NCI-H2171 (cell line): ENCODE measurements at places on chromosomes 11 and 22.
A peak's percentile ranks its signal among the peaks of the same experiment; 100 is the strongest.

DNA sequence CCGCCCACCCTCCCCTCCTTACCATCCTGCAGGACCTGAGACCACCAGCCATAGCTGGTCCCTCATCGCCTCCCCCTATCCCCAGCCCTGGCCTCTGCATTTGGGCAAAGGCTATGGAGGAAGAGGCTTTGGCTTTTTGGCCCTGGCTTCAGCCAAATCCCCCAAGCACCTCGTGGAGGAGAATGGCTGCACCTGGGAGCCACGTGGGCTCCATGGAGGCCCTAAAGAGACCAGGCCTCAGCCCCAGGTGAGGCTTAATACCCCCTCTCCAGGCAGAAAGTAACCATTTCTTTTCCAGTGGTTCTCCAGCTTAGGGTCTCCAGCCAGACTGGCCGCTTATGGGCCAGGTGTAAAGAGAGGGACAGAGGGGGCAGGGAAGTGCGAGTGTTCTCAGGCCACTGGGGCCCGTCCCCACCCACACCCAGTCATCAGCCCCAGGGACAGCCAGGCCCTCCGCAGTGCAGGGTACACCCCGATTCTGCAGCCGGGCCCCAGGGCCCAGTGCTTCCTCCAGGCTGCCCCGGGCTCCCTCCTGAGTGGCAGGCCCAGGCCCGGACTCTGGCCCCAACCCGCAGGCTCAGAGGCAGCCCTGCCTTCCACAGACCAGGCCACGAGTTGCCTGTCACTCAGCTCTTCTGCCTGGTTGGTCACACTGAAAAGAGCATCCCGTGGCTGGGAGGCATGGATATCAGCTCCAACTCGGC lies 26.4 kb downstream of the CDKN1C start:
- DNase-seq: no peak

GRCh38 chr11:69106031-69106811 lies 49.5 kb upstream of the SMIM38 start:
- DNase-seq: no peak

- no peak for DNase-seq
Observed at GRCh38 chr11:48669146-48669545, 180.6 kb downstream of the OR4A47 start.

GRCh38 chr22:45162531-45162930 lies 1.2 kb upstream of the NUP50 start:
- no peak for DNase-seq

DNA sequence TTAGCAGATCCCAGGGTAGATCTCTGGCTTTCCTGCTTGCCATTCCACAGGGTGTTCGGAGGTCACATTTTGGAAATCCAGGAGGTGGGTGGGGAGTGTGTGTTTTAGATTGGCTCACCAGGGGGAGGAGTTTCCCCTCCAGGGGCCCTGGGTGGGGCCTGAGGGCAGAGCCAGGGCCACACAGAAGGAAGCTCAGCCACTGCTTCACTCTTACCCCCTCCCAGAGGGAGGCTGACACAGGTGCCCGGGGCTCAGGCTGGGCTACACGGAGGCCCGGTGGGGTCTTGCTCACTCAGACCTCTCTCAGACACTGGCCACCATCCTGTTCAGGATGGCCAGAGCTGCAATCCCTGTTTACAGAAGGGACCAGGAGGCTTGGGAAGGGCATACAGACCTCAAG lies 2.5 kb downstream of the WNT7B start:
- DNase-seq: no peak

DNA sequence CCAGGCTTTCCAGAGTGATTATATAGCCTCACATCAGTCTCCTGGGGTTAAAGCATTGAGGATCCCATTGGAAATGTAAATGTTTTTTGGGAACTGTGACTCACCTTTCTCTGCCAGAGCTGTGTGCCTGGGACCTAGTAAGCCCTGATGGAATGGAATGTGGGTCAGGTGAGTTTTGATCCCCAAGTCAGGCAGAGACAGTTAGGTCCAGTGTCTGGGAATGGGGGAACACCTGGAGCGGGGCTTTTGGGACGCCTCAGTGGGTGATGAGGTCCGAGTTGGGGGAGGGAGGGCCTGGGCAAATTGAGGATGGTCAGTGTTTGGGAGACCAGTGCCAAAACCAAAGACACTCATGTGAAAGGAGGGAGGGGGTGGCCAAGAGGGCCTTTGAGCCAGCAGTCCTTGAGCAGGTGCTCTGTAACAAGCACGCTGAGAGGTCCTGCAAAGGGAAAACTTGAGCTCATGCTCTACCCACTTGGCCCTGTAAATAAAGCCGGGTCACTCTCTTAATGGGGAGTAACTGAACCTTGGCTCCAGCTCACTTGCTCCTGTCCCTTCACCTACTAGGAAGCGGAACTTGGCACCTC lies 104.7 kb downstream of the NAV2 start:
- DNase-seq: no peak

DNA sequence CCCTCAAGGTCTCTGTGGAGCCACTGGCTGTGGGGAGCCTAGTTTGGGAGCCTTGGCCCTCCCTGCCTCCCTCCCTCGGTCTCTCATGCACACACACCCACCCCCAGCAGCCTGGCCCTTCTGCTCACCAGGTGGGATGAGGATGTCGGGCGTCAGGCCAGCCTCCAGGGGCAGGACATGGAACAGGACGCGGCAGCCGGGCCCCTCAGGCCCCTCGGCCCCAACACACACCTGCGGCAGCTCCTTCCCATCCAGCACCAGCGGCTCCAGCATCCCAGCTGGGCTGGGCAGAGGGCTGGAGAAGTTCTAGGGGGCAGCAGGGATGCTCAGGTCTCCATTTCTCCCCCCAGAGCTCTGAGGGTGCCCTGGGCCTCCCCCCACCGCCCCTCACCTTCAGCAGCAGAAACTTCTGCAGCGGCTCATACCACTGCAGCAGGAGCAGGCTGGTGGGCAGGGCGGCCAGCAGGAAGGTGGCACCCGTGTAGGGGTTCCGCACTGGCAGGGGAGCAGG lies 11.2 kb downstream of the MAP4K2 start:
- DNase-seq: no peak

DNA sequence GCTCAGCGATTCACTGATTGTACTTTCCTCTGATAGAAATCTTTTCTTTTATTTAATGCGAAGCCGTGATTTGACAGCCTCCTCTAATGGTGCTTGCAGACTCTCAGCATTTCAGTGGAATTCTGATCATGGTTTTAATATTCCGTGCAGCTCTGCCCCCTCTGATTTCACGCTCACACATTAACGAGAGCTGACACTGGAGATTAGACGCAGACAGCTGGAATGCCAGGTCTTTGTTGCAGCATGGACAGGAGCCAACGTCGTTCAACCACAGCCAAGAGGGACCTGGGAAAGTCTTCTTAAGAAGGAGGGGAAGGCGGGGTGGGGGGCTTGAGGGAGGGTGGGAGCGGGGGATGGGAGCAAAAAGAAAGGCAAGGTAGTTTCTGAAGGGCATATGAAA lies 186.4 kb downstream of the BLID start:
- no peak for DNase-seq

GRCh38 chr11:46290598-46291309 lies 13.3 kb downstream of the CREB3L1 start:
- peak; percentile 2 for DNase-seq

- no peak for DNase-seq
Observed at GRCh38 chr11:65552388-65552951, 5.7 kb downstream of the LTBP3 start.

GRCh38 chr22:43437871-43438475 lies 26.2 kb downstream of the MPPED1 start:
- DNase-seq: no peak

DNA sequence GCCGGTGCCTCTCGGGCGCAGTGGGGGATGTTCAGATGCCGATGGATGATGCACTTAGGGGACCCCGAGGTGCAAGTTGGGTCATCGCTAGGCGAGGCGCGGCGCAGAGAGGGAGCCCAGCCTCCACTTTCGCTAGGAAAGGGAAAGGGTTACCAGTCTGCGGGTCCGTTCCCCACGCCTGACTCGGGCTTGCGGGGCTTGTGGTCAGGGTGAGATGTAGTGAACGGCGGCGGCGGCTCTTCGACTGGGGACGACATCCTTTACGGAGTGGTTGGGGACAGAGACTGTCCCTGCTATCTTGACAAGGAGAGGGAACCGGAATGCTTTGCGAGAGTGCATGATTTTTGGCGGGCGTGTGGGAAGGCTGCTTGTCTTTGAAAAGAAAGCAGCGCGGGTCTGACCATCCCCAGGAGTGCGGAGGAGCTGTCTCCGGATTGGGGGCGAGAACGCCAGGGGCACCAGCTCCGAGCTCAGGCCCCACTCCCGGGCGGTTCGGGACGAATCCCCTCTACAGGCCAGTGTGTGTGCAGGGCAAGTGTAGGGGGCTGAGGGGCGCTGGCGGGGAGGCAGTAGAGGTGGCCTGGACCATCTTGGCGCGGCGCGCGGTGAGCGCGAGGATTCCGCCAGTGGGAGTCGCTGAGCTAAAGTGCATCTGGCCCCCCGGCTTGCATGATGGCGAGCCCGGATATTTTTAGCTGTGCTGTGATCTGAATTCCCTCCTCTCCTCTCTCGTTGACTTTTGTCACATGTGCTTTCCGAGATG lies 1.1 kb downstream of the FAT3 start:
- DNase-seq: no peak

DNA sequence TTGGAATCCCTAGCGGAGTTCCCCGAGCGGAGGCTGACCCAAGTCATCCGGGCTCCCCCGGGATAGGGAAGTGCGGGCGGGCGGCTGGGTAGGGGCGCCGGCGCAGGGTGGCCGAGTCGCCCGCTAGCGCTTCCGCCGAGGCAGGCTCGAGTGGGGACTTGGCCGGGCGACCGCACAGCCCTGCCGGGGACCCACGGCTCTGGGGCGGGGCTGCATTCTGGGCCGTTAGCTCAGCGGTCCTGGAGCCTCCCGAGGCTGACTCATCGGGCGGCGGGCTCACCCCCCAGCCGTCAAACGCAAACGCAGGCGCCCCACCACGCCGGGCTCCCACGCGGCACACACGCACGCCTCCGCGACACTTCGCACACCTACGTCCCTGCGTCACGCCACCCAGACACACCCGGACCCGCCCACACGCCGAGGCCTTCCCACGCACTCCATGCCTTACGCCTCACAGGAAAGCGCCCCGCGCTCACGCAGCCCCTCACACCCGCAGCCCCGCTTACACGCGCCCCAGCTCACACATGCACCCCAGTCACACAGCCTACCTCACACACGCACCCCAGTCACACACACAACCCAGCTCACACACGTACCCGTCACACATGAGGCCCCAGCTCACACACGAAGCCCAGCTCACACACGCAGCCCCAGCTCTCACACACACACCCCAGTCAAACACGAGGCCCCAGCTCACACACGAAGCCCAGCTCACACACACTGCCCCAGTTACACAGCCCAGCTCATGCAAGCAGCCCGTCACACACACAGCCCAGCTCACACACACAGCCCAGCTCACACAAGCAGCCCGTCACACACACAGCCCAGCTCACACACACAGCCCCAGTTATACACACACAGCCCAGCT lies 1.2 kb downstream of the PHLDB1 start:
- DNase-seq: no peak

GRCh38 chr11:85779956-85780640 lies 30.8 kb downstream of the SYTL2 start:
- no peak for DNase-seq

- no peak for DNase-seq
Observed at GRCh38 chr11:95466416-95466815, 235.4 kb upstream of the SESN3 start.

DNA sequence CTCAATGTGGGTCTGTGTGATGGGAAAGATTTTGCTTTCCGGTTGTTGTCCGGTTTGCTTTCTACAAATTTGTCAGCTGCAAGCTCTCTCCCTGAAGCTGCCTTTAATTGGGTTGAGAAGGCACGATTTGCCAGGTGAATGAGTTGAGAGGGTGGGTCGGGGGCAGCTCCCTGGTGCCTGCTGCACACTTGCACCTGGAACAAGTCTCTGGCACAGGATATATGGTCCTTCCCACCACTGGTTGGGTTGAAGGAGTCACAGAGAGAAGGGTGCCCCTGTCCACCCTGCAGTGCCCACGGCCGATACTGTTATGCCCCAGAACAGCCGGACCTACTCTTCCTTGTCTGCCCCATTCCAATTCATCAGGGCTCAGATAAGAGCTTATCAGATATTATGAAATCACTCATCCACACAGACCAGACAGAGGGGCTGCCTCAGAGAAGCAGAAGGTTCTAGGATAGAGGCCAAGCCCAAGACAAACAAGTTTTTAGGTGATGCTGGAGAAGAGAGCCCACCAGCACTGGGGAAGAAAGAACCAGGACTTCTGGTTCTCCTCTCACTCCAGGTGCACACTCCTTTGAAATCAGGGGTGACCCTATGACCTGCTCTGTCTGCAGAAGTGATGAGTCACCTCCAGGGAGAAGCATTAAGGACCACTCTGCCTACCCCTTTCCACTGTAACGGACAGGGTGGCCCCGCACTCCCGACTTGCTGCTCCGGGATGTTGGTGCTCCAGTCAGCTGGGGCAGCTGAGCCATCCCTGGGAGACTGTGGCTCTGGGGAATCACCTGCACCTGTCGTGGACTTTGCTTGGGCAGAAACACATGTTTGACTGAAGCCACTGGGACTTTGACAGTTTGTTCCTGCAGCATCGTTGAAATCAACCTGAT lies 45.3 kb downstream of the RTL6 start:
- no peak for DNase-seq

- peak; percentile 14 for DNase-seq
Observed at GRCh38 chr11:30143098-30143705, 87.6 kb upstream of the FSHB start.

GRCh38 chr11:47394322-47395222 lies 13.8 kb upstream of the SLC39A13 start:
- DNase-seq: no peak

DNA sequence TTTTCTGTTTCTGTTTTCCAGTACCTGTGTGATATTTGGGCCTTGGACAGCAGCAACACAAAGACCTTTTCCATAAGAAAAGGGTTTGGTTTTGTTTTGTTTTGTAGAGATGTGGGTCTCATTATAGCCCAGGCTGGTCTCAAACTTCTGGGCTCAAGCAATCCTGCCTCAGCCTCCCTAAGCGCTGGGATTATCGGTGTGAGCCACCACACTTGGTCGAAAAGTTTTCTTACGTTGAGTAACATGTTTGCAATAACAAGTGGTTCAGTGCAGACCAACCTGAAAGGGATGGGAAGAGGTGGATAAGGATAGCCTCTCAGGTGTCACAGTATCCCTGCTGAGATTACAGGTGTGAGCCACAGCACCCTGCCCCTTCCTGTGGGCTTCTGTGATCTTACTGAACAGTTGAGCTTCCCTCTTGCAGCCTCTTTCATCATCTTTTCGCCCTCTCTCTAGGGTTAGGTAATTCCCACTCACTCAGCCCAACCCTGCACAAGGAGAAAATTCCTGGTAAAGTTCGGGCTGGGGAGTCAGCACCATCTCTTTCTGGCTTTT lies 3.5 kb upstream of the MRPL48 start:
- no peak for DNase-seq

DNA sequence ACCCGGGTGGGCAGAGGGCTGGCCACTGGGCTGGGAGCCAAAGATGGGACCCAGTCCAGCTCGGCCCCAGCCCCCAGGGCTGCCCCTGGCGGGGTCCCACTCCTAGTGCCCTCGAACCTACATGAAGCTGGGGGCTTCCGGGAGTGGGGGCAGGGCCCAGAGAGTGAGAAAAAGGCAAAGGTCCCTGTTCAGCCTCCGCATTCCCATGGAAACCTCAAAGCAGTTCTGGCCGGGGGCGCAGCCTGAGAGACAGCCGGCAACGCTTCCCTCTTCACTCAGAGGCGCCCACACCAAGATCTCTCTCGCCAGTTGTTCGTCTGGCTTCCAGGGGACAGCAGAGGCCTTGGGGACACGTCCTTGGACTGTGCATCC lies 22.4 kb upstream of the ARHGAP8 start:
- DNase-seq: no peak

GRCh38 chr11:65781152-65781961 lies 581 bp upstream of the AP5B1 start:
- DNase-seq: no peak
